Stimulated activated CD4-positive, alpha-beta T cell treated with anti-CD3 and anti-CD28 coated beads, Interleukin-1b, Interleukin-23, amount 100 ng/mL, for 1 hour (primary cell): ENCODE measurements at places on chromosomes 4 and X.

GRCh38 chr4:34365946-34366345 is 1878.4 kb downstream of the ARAP2 start:
- DNase-seq: no peak

GRCh38 chr4:141153751-141154510 is 20.7 kb upstream of the RNF150 start:
- no peak for DNase-seq

DNA sequence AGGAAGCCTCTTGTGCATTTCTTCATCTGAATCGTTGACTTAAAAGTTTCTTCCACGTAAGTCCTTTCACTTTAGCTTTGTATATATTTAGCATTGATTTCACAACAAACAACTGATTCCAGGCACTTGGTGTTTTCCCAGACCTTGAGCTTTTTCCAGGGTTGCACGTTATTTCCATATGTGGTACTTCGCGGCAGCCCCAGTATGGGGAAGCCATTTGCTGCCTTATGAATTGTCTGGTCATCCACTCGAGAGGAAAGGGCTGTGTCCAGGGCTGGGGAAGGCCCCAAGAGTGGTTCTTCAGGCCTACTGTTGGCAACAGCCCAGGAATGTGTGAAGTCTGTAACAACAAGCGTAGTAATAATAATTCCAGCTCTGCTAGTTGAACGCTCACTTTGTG is 2.8 kb upstream of the TLR8 start:
- no peak for DNase-seq

GRCh38 chr4:683982-684622 is 4.8 kb downstream of the SLC49A3 start:
- no peak for DNase-seq

DNA sequence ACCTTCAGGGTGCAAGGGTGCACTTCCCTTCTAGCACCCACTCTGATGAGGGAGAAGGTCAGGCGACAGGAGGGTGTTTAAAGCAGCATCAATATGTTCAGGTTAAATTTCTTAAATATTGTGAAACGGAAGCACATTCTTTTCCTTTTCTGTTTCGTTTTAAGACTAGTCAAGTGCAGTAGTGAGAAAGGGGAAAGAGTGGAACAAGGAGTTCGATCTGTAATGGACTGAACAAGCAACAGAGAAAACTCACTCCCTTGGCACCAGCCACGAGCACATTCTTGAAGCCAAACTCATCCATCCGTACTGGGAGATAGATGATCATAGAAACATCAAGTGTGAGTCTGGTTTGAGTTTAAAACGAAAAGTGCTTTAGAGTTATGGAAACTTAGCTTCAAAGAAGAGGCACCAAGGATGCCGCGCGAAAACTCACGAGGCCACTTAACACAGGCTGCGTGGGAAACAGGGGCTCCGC is 815 bp downstream of the FAM53A start:
- DNase-seq: no peak

GRCh38 chr4:136400829-136401228 is 1131.5 kb downstream of the PCDH18 start:
- no peak for DNase-seq

- DNase-seq: no peak
Observed at GRCh38 chrX:24282381-24283126, 31.3 kb downstream of the SUPT20HL2 start.

DNA sequence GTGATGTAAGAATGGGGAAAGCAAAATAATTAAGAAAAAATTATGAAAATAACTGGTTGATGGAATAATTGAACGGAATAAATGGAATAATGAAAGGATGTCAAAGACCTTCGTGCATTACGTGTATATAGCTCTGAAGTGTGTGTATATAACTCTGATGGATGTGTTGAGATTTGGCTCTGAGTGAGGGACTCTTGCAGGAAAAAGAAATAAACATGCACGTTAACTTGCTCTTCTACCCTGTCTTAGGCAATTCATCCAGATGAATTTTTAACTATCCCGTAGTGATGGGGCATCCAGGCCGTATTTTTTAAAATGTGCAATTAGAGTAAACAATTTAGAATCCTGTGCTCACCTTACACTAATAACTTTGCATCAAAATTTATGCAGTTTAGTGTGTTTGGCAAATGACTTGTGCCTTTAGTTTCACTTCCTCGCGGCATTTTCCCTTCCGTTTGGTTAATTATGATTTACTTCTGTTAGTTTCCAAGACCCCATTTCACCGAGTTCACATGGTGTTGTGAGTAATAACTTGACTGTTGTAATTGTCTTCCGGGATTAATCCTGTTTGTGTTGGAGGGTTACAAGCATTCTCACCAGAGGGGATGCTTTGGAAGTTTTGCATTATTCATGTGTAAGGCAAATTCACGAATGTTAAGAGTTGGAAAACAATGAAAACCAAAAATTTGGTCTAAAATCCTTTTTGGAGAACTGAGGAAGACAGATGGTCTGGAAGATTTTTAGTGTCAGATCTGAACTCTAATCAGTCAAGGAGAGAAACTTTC is 256.5 kb upstream of the FAT1 start:
- DNase-seq: no peak

DNA sequence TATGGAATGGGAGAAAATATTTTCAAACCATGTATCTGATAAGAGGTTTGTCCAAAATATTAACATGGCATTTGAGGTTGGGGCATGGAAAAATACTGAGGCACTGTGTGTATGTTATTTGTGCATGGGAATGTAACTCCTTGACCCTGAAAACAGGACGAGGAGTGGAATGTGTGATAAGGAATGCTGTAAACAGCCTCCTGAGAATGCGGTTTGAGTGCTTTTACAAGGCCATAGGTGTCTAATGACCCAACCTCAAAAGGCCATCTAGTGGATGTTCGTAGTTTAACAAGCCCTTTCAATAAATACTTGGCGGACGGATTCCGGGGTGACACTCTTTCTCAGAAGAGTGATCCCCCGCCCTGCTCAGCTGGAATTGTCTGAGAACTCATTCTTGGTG is 162.9 kb upstream of the USP9X start:
- DNase-seq: no peak

- DNase-seq: no peak
Observed at GRCh38 chr4:17027495-17027894, 129.1 kb upstream of the LDB2 start.

DNA sequence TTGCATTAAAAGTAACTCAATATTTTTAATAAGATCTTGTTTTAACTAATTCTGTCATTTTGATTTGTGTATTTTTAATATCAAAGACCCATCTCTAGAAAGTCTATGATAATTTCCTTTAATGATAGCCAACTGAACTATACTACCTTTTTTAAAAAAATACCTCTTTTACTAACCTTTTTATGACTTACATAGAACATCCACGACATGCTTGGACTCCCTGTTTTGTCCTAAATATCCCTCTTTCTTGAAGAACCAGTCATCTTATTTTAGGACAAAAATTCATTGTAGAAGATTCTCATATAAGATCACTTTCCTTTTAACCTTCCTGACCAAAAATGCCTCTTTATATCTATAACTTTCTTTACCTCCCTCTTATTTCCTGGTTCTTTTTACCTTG is 76.8 kb upstream of the GC start:
- DNase-seq: no peak

- no peak for DNase-seq
Observed at GRCh38 chr4:163976588-163976987, 482.1 kb downstream of the TMA16 start.

- no peak for DNase-seq
Observed at GRCh38 chr4:156946516-156947424, 24.8 kb downstream of the PDGFC start.

- DNase-seq: no peak
Observed at GRCh38 chr4:32133141-32133540, 1413.0 kb downstream of the PCDH7 start.

GRCh38 chrX:39159921-39160507 is 358.8 kb downstream of the MID1IP1 start:
- no peak for DNase-seq

- no peak for DNase-seq
Observed at GRCh38 chrX:15781961-15782699, 8.2 kb upstream of the ZRSR2 start.

DNA sequence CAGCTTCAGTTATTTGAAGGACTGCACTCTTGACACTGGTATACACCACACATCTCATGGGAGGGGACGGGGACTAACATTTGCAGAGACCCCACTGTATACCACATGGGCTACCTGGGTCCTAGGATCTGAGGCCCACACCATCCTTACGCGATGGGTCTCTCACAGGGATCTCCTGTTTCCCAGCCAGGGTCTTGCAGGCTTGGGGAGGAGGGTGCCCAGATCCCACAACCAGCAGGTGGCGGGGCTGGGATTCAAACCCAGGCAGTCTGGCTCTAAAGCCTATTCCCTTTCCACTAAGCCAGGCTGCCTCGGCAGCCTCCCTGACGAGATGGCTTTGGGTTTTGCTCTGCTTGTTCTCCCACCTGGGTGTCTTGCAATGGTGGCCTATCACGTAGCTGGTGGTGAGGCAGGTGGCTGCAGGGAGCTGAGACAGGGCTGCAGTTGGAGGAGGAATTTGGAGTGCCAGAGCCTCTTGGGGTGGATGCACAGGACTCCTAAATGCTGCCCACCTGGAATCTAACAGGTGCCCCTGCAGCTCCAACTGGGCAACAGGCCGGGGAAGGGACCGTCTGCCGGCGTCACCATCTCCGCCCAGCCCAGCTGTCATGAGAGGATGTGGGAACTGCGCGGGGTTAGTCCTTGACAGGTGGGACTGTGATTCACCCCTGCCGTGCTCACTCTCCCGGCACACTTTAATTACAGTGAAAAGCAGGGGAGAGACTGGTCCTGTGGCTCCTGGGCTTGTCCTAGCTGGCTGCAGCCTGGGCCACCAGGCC is 110.7 kb downstream of the PSAPL1 start:
- DNase-seq: no peak

DNA sequence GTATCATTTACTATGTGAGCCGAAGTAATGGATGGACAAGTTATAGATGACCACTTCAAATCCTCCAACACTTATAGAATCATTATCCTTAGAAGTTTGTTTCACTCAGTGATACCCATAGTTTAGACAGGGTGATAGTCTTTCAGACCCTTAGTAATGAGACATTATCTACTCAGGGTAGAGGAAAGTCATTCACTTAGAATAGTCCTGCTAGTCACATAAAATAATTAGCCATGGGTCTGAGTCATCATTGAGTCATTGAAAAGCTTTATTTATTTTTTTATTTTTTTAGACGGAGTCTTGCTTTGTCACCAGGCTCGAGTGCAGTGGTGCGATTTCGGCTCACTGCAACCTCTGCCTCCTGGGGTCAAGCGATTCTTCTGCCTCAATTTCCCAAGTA is 321.7 kb upstream of the FSTL5 start:
- DNase-seq: no peak

DNA sequence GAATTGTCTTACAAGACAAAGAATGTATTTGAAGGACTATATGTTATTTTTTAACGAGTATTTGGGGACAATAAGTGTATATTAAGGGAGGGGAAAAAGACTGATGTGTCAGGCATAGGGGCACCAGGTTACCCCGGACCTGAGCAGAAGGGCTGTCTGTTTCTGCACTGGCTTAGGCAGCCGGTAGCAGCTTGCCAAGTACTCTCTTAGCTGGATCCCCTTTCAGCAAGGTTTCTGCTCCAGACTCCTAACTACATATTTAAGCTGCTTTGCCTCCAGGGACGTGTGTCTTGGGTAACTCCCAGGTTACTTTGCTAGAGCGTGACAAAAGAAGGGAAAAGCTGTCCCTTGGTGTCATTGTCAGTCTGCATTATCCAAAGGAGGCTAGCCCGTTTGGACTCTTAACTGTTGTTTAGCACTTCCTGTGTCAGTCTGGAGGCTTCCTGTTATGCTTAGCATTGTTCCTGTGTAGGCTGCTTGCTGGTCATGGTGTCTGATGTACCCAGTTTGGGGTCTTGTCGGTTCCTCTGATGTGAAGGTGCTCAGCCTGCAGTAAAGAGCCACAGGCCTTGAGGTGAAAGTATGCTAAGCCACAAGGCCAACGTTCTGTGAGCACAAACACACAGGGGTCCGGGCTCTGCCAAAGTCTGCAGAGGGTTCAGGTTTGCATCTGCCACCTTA is 11.6 kb downstream of the CXCR3 start:
- no peak for DNase-seq

GRCh38 chrX:150483356-150483985 is 85.0 kb upstream of the MTM1 start:
- no peak for DNase-seq
